Activated naive CD4-positive, alpha-beta T cell (primary cell): ENCODE measurements at places on chromosomes 2 and 18.

- DNase-seq = no peak
Measured at GRCh38 chr2:239582476-239582875, 181.7 kb upstream of the HDAC4 start.

DNA sequence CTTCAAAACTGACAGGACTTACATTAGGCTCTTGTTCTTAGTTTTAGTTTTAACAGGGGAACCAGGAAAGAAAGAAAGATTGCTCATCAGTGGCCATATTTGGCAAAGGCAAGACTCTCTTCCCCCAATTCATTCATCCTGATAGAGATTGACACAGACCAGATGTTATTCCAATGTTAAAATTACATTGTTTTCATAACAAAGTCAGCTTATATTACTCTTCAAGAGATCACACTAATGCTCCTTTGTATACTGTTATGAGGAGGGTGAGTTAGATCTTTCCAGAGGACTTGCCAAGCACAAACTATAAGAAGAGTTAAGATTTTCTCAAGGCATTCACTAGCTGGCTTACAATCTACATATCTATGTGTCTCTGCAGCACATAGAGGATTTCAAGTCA is 252.1 kb downstream of the SLC8A1 start:
- DNase-seq = no peak

DNA sequence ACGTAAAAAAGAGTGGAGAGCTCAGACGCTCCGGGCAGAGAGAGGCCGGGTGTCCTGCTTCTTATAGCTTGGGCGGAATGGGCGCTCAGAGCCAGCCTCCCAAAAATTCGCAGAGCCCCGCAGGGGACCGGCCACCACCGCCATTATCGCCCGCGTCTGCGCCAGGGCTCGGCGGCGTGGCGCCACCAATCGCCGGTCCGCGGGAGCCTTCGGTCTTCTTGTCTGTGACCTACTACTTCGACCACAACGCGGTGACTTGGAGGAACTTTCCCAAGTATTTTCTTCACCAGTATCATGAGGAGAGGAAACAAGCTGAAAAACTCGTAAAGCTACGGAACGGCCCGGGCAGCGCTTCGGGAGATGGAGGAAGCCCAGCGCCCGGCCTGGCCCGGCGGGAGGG is 1138.1 kb upstream of the CHAC2 start:
- no peak for DNase-seq

GRCh38 chr2:46258937-46259776 is 38.0 kb upstream of the EPAS1 start:
- DNase-seq = no peak

- DNase-seq = no peak
Measured at GRCh38 chr2:61368687-61369665, 101.9 kb downstream of the USP34 start.

GRCh38 chr2:148913492-148913891 is 38.5 kb downstream of the KIF5C start:
- DNase-seq = no peak

- DNase-seq = no peak
Measured at GRCh38 chr2:106073678-106074406, 120.3 kb downstream of the UXS1 start.

DNA sequence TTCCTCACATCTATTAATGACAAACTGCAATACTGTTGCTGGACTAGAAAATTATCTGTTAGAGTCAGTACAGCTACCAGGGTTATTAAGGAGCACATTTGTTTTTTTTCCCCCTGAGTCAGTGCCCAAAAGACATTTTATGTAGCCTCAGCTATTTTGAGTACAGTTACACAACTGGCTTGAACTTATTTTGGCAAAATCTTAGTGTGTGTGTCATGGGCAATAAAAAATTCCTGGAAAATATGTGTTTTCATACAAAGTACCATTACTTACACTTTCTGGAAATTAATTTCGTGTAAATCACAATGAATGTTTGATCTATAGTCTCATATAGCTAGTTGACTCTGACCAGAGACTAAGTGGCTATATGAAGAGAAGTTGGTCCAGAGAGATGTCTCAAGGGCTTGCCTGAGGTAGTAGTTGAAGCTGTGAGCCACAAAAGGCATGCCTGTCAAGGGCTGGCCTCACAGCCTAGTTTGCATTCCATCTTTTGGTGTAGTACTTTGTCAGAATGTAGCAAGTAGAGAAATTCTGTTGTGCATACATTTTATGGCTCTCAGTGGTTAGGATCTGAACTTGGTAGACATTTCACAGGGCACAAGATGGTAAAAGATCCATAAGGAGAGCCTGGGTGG is 283.4 kb downstream of the MTX2 start:
- DNase-seq = no peak

GRCh38 chr2:28752631-28753376 is 1.2 kb downstream of the PPP1CB start:
- DNase-seq = no peak

- DNase-seq = no peak
Measured at GRCh38 chr18:50446629-50447028, 71.8 kb downstream of the SKA1 start.

- peak; percentile 17 for DNase-seq
Measured at GRCh38 chr18:21110713-21111345, 784 bp downstream of the ROCK1 start.

GRCh38 chr2:14524041-14524802 is 108.3 kb upstream of the LRATD1 start:
- DNase-seq = no peak

DNA sequence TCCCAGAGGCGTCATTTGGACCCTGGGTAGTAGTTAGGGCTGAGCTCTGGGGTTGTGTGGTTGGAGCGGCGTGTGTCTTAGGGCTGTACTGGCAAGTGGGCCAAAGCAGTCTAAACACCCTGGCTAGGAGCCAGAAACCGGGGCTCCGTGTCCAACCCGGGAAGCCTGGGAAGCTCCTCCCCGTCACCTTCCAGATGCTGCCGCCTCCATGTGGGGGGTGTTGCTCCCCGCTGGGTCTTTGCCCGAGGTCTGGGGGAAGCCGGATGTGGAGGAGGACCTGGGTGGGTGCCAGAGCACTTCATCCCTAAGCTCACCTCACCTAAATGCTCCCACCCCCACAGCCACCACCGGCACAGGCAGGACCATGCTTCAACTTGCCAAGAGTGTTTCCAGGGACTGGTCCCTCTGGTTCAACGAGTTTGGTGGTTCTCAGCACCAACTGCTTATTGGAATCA is 25.4 kb downstream of the TET3 start:
- no peak for DNase-seq

DNA sequence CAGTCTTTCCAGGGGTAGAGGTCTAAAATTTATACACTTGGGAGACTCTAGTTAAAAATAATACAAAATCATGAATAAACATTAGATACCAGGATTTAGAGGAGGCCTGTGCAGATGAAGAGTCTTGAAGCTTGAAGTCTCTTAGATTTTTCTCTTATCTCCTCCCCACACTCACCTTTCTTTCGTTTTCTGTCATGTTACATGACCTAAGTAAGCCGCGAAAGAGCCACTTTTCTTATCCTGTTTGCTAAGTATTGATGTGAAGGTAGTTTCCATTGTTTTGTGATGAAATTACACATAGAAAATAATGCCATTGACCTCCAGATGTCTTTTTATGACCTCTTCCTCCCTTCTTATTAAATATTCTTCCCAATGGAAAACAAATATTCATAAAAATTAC is 367.8 kb downstream of the LRRTM1 start:
- DNase-seq = no peak

DNA sequence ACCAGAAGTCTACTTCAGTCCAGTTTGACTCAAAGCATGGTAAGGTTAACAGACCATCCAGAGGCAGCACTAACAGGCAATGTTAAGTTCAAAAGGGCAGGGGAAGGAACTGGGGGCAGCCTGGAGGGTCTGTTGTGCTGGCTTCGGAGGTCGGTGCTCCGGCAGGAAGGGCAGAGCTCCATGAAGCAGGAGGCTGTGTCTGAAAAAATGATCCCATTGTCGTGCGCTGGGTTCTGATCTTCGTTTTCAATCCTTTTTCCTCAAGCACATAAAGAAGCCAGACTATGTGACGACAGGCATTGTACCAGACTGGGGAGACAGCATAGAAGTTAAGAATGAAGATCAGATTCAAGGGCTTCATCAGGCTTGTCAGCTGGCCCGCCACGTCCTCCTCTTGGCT is 21.9 kb upstream of the DLX1 start:
- no peak for DNase-seq

DNA sequence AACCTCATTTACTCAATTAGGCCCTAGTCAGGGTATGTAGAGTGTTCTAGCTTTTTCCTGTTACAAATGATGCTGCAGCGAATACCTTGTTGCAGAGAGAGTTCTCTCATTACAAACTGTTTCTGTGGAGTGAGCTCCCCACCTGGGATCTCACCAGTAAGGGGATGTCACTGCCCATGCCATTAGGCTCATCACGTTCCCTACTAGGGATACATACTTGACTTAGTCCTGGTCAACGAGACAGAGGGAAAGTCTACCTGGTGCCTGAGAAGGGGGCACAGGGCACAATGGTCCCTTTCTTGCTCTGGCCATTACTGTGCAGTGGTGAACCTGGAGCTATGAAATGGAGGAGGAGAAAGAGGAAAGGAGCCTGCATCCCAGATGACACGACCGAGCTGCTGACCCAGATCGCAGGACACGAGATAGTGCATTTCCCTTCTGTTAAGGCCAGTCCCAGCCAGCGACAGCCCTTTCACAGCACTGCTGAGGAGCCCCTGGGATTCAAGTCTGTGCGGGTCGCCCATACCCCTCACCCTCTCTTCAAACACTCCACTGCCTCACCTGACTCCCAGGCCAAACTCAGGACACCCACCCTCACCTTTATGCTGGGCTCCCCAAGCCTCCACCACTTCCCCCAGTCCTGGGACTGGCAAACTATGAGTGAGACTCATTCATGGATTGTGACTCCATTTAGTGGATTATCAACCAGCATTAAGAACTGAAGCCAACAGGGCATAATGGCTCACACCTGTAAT is 16.0 kb downstream of the MALL start:
- DNase-seq = no peak

DNA sequence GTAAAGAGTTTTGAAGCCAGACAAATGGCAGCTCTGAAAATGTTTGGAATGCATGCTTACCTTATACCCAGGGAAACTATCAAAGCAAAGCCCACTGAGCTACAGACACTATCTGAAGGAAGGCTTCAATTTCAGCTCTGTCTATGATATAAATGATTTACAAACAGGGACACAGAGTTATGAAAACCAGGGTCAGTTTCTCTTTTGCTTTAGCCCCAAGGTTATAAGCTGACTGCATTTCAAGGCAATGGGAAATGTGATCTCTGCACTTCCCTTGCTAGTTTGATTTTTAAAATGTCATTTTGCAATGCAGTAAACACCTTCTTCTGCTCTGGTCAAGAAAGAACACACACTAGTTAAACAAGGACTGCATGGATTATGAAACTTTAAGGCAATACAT is 65.2 kb upstream of the CCDC195 start:
- DNase-seq = no peak

DNA sequence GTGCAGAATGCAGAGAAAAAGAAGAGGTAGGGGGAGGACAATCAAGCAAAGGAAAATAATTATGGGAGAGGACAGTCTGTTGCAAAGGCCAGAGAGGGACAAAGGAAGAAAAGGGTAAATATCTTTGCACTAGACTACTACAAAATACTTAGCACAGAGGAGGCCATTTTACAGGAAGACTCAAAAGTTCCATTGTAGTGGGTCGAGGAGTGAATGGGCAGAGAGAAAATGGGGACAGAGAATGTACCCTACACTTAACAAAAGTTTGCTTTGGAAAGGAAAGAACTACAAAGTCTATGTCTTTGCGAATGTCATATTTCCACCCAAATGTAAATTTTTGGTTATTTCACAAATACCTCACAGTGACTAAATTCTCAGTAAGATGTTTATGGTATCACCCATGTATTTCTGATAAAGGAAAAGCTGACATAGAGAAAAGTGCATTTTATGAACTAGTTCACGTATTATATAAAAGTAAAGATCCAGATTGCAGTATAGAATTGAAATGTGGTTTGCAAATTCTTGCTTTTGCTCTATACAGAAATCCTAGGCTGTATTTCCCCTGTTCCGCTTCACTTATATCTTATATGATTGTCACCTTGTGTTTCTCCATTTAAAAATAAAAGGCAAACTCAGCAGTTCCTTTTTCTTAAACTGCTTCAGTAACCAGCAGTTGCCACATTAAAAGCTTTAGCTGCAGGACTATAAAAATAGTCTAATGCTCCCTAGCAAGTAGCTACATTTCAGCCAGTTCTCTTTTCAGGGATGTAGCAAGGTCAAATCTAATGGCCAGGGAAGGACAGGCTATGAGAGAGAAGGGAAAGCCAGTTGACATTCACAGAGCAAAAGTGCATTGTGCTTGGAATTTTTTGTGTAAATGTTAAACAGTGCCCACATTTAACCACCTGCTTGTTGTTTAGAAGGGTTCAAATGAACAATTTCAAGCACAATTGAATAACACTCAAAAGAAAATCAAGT is 79.7 kb upstream of the CYTIP start:
- no peak for DNase-seq

DNA sequence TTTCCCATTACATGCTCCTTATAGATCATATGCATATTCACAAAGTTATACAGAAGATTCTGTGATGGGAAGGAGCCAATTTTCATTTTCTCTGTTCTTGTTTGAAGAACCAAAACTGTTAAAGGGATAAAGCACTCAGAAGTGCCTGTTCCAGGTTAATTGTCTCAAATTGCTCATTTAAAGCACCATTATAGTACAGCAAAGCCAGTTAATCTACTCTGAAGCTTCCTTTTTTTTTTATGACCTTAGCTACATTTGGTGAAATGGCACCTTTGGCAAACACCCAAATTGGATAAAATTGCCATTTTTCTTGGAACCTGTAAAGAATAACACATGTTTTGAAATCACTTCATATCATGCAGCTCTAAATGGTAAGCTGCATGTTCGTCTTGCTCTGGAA is 1092.3 kb downstream of the BCL11A start:
- DNase-seq = no peak

- DNase-seq = peak; percentile 54
Measured at GRCh38 chr2:74833418-74834233, at the start of gene HK2. Gene HK2 (plus strand): TSS chr2:74834127. CDS start chr2:74834581, 454 bp downstream.

- no peak for DNase-seq
Measured at GRCh38 chr2:236136538-236136937, 31.6 kb downstream of the GBX2 start.

GRCh38 chr2:20595439-20596192 is 55.3 kb downstream of the HS1BP3 start:
- DNase-seq = no peak

DNA sequence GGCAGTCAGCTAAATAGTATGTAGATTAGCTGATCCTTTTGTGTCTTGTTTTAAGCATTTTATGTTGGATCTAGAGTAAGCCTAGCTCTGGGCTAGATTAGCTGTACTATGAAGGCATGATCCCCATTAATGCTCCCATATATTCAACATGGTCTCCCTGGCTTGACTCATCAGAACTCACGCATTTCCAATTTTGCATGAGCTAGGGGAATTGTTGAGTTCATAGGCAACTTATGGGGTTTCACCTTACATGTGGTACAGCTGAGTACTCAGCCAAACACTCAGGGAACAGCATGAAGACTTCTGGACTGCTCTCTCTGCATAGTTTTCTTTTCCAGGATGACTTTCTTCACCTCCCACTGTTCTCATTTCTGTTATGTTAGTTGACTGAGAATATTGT is 248.2 kb downstream of the TMX3 start:
- no peak for DNase-seq

DNA sequence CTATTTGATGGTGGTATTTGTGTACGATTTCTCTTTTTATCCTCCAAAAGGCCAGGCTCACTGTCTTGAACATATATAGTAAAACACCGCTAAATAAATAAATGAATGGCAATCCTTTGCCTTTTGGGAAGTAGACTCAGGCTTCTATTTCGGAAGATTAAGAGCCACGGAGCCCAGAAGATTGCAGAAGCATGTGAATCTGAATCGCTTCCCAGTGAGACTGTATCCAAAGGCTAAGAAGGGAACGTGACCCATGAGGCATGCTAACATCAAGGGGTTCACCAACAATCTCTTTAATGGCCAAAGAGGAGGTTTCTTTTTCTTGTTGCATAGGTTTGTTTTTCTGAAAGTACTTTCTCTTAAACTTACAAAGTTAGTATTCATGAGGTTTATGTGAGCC is 70.0 kb upstream of the DNMT3A start:
- DNase-seq = no peak
